ENCODE measurements at places on chromosomes 3 and 15.

- DNase-seq, result no peak
Measured at GRCh38 chr3:153925841-153926514, 195.2 kb upstream of the ARHGEF26 start.

DNA sequence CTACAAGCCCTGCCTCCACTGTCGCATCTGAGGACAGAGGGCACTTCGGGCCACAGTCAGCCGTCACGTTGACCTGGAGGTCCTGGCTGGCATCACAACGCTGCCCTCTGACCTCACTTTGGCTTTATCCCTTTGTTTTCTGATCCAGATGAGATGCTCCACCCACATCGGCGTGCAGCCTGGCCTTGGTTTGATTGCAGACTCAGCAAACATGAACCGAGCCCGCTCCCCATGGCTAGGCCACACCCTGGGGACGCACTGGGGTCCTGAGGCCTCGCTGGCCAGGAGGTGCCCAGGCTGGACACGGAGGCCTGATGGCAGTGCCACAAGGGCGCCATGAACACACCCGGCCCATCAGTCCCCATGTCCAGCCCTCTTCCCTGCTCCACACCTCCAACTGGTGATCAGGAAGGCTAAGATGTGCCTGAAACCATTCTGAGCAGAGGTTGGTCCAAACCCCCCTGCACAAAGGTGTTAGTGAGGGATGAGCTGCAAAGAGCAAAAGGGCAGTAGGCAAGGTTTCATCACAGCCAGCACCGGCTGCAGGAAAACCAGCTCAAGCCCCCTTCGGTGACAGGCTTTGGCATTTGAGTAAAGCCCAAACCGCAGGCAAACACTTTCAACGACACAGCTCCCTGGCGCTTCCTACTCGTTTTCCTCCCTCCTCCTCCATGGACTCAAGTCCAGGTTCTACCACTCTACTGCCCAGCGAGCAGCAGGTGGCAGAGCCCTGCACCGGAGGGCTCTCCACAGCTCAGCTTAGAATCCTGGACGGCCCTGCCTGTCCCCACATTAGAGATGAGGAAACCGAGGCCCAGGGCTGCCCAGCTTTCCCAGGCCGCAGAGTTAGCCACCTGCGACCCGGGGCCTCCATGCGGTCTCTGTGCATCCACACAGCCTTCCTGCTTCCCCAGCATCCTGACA, 165.8 kb downstream of the NUP210 start:
- no peak for DNase-seq

- no peak for DNase-seq
Measured at GRCh38 chr3:190314741-190315140, 7.5 kb downstream of the CLDN1 start.

GRCh38 chr3:126685493-126685892, 18.5 kb upstream of the CHCHD6 start:
- DNase-seq, result no peak

- DNase-seq, result no peak
Measured at GRCh38 chr3:177578488-177578887, 381.2 kb upstream of the TBL1XR1 start.

DNA sequence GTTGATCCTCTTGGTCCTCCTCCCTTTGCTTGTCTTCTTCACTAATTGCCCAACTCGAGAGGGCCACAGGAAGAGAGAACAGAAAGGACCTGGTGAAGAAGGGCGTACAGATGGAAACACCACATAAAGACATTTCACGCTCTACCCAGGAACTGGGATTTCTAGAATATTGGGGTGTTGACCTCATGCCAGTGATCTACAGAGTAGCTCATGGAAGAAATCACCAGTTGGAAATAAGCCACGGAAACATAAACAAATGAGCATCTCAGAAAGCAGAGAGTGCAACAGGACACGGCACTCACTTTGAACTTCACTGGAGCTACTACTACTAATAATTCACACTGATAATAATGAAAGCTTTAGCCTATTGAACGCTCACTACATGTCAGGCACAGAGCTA, 84.6 kb upstream of the ARHGEF3 start:
- no peak for DNase-seq

DNA sequence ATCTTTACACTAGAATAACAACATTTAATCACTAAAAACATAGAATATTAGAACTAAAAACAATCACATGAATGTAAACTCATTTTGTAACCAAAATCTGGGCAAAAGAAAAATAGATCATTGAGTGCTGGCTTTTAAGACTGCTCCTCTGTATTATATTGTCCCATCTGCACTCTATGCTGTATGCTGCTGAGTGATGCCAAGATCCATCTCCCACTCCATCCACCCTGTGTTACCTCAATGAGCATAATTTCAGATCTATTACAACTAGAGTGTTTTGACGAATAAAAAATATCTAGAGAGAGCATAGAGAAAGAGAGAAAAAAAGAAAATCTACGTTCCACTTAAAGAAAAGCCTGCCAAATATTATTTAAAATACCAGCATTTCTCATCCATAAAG, 1060.4 kb downstream of the ZPLD1 start:
- DNase-seq, result no peak

DNA sequence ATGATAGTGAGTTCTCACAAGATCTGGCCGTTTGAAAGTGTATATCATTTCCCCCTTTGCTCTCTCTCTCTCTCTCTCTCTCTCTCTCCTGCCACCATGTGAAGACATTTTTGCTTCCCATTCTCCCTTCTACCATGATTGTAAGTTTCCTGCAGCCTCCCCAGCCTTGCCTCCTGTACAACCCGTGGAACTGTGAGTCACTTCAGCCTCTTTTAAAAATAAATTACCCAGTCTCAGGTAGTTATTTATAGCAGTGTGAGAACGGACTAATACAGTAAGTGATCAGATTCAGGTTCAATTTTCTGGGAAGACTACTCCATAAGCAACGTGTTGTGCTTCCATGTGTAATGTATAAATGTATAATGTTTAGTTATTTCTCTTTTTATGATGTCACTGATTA, 29.2 kb downstream of the CADPS start:
- DNase-seq, result no peak

DNA sequence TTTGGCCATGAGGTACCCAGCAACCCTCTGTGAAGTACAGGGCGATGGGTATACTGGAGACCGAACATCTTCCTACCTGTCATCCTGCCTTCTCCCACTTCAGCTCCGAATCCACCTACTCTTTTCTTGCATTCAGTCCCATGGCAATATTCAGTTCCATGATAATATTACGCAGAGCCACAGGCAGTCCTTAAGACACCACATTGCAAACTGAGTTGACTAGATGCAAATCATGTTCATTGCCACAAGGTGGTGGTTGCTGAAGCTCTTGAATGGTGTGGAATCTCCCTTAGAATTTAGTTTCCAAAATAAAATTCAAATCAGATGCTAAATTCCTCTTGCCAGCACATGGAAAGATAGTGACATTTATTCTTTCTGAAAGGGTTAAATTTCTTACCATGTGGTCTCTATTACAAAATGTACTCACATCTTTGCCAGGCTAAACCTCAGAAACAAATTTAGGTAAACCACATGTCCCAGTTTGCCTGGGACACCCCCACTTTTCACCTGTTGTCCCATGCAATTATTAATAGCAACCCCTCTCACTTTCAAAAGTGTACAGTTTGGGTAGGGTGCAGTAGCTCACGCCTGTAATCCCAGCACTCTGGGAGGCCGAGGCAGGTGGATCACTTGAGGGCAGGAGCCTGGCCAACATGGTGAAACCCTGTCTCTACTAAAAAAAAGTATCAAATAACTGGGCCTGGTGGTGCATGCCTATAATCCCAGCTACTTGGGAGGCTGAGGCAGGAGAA, 1.7 kb upstream of the NME9 start:
- no peak for DNase-seq

DNA sequence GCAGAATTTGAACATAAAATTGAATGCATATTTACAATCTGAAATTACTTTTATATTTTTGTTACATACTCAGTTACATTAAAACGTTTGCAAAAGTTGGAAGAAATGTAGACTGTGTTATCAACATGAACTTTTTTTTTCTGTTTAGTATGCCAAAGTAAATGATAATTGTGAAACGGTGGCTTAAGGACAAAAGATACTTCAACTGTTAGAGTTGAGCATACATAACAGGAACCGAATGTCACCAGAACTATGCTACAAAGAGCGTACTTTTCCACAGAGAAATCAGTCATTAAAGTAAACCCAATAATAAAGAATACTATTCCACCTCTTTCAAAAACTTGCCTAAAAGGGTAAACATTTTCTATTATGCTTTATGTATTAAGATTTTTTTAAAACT, 14.3 kb upstream of the DHX36 start:
- no peak for DNase-seq

- no peak for DNase-seq
Measured at GRCh38 chr3:140499114-140499757, 178.6 kb upstream of the TRIM42 start.

- no peak for DNase-seq
Measured at GRCh38 chr3:45191924-45192417, 34.1 kb downstream of the TMEM158 start.

- no peak for DNase-seq
Measured at GRCh38 chr3:136305879-136306278, 55.7 kb downstream of the PCCB start.

GRCh38 chr3:76859596-76859995, 180.3 kb upstream of the ROBO2 start:
- no peak for DNase-seq

DNA sequence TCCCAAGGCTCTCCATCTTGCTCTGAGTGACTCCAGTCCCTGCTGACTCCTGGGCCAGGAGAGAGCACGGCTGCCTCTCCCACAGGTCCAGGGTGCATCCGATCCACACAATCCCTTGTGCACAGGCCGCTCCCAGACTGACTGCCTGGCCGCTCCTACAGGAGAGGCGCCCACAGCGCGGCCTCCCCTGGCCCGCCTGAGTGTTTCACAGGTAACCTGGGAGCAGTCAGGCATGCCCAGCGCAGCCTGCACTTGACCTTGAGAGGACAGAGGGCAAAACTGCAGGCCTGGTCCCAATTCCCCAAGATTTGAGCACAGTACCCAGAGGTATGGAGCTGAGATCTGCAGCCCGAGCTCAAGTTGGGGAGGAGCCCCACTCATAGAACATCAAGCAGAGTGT, 490.2 kb downstream of the CNTN6 start:
- no peak for DNase-seq

DNA sequence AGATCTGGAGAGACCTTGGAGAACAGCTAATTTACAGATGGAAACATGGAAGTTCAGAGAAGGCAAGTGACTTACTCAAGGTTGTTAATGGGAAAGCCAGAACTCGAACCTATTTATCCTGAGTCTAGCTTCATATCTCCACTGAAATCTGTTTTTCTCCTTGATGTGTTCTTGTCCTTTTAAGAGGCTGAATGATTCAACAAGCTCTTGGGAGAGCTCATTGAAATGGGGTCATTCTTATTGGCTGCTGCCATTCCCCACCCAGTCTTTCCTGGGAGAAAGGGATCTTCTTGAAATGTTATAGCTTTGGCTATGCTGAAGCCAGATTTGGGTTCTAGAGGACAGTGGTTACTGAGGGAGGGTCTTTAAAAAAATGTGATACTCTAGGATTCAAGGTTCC, 41.0 kb downstream of the RTP1 start:
- no peak for DNase-seq

- DNase-seq, result no peak
Measured at GRCh38 chr3:157920822-157921700, 185.2 kb downstream of the SHOX2 start.

DNA sequence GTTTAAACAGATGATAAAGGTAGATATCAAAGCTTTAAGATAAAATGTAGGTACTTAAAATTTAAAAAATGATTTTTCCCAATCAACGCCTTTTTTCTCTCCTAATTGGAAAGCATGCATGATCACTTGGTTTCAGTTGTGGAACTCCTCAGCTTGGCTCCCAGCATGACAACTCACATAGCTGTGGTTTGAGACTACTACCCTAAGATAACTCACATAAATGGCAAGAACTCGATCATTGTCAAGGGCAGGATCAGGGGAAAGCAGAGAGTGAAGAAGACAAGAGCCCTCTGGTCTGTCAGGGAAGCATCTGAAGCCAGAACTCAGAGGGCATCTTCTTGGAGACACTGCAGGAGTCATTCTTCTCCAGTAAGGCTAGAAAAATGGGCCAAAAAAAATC, 516.7 kb downstream of the NTRK3 start:
- DNase-seq, result no peak

GRCh38 chr15:28132524-28133275, 33.6 kb upstream of the OCA2 start:
- DNase-seq, result no peak

DNA sequence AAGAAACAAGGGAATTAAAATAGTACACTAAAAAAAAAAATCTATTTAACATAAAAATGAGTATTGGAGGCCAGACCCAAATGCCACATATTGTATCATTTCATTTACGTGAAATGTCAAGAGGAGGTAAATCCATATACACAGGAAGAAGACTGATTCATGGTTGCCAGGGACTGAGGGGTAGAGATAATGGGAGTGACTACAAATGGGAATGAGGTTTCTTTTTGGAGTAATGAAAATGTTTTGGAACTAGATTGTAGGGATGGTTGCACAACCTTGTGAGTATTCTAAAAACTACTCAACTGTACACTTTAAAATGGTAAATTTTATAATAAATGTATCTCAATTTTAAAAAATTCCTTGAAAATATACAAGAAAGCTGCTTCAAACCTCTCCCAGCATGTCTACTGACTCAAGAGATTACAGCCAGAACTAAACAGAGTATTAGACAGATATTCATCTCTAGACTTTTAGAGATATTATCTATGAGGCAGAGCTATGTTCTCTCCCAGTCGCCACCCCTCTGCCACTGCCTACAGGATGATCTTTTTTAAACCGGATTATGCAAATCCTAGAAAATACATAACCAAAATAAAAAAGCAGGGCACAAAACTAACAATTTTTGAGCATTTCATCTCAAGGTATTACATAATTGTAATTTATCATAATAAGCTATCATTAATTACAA, 6.2 kb downstream of the HLTF start:
- DNase-seq, result no peak

DNA sequence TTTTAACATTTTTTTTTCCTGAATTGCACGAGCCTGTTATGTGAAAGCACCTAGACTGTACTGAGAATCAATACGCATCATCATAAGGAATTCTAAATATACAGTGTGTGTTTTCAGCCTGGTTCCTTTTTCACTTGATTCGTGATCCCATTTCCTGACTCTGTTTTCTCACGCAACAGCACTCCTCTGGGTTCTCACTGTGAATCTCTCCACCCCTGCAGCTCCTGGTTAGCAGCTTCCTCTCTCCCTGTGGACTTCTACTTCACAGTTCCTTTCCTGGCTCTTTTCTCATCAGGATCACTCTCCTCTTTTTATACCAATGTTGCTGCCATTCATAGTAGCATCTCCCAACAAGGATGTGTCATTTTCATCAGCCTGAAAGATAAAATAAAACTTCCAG, 297.2 kb downstream of the CADM2 start:
- DNase-seq, result no peak

DNA sequence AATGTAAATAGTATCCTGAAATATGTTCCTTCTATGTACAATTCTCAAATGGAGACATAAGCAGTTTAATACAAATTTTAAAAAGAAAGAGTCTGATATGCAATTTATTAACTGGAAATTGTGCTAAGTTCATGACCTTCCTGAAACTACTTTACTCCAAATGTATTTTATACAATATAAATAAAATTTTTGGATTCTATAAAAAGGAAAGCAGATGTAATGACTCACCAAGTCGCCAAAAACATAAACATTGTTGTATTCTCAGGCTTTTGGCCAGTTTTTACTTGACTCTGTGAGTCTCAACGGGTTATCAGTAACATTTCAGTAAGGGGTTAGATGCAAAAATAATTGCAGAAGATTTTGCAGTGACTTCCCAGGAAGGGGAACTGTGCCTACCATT, 948.2 kb downstream of the EPHA3 start:
- no peak for DNase-seq

Data from NCI-H1048 (cell line).